Mesothelial cell of epicardium (in vitro differentiated cells): ENCODE measurements at places on chromosomes 1 and 21.

GRCh38 chr1:117793413-117793812 is 136.0 kb downstream of the GDAP2 start:
- DNase-seq, result no peak
- no peak overlapping the region for H3K4me3 ChIP-seq
- peaks cover 9% of the 10 kb centered on the region for H3K4me1 ChIP-seq
- no peaks in the 10 kb centered on the region for H3K36me3 ChIP-seq

- H3K36me3 ChIP-seq, result peaks cover 2% of the 10 kb centered on the region
- no peaks in the 10 kb centered on the region for H3K27me3 ChIP-seq
- H3K4me1 ChIP-seq, result peaks cover 78% of the 10 kb centered on the region
- peak overlapping the region; percentile 98 for H3K27ac ChIP-seq
- H3K4me3 ChIP-seq, result no peak overlapping the region
These were observed 118.1 kb downstream of the EPHB2 start for GRCh38 chr1:22828484-22829308.

DNA sequence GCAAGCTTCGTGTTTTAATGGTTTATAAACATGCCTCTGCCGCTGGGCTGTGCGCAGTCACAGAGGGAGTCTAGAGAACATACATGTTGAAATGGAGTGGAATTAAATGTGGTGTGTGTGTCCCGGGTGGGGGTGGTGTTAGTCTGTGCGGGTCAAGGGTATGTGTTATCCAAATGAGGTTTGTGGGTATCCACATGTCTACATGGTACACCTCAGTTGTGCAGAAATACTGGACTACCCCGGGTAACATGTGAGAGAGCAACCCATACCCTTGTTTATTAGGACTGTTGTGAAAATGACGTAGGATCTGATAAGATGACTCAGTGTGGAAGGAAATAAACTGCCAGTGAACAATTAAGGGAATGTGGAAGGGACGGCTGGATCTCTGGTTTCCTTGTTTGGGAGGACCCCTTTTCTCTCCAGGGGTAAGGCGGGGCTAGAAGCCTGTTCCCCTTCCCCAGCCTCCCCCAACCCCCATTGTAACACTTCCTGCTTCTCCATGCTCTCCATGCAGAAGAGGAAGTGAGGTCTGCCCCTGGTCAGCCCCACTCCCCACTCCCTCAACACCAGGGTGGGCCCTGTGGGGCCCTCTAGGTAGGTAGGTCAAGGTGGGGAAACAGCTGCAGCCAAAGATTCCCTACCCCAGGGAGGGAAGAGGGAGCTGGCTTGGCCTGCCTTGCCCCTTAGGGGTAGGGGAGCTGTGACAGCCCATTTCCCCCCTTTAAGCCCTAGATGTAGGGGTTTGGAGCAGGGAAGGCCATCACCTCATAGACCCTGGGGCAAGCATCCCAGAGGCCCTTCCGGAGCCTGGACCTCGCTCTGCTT is 690 bp downstream of the EPS8L3 start:
- peak overlapping the region; percentile 43 for H3K27ac ChIP-seq
- H3K36me3 ChIP-seq, result no peaks in the 10 kb centered on the region
- H3K4me3 ChIP-seq, result no peak overlapping the region
- peak; percentile 6 for DNase-seq
- H3K27me3 ChIP-seq, result no peaks in the 10 kb centered on the region

DNA sequence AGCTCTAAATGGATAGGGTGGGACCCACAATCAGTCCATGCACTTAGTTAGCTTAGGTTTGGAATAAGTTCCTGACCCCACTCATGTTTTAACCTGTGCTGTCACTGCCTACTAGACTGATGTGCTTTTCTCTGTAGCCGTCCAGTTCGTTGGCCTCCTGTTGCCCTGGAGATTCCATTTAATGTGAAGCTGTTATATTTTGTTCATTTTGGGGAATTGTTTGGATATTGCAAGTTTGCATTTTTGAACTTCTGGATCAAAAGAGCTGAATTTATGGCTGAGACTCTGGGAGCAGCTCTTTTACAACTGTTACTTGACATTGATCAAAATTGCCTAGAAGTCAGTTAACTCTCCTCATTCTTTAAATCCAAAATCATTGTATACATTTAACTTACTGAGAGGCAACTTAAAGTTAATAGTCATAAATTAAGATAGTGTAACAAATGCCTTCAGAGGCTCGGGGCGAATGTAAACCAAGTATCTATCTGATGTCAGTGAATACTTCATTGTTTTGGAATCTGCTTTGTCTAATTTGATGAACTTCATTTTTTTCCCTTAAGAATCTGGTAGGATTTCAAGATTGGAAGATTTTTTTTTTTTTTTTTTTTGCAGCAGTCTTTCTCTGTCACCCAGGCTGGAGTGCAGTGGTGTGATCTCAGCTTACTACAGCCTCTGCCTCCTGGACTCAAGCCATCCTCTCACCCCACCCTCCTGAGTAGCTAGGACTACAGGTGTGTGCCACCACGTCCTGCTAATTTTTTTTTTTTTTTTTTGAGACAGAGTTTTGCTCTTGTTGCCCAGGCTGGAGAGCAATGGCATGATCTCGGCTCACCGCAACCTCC is 38.1 kb downstream of the MIGA1 start:
- peaks cover 10% of the 10 kb centered on the region for H3K4me1 ChIP-seq
- peak overlapping the region; percentile 73 for H3K27ac ChIP-seq
- H3K4me3 ChIP-seq, result no peak overlapping the region
- no peaks in the 10 kb centered on the region for H3K27me3 ChIP-seq
- peaks cover 42% of the 10 kb centered on the region for H3K36me3 ChIP-seq
